Muscle of back (tissue), 13 donors: ENCODE measurements at places on chromosomes 6 and 20. TPM values are rescaled to one million over a fixed set of nuclear protein-coding genes. Genes with fewer than 3 reads are reported as not detected.

- no peak for DNase-seq
Measured at GRCh38 chr6:34393191-34393965, 909 bp upstream of the NUDT3 start.

Gene TTBK1
- polyA plus RNA-seq = not detected

DNA sequence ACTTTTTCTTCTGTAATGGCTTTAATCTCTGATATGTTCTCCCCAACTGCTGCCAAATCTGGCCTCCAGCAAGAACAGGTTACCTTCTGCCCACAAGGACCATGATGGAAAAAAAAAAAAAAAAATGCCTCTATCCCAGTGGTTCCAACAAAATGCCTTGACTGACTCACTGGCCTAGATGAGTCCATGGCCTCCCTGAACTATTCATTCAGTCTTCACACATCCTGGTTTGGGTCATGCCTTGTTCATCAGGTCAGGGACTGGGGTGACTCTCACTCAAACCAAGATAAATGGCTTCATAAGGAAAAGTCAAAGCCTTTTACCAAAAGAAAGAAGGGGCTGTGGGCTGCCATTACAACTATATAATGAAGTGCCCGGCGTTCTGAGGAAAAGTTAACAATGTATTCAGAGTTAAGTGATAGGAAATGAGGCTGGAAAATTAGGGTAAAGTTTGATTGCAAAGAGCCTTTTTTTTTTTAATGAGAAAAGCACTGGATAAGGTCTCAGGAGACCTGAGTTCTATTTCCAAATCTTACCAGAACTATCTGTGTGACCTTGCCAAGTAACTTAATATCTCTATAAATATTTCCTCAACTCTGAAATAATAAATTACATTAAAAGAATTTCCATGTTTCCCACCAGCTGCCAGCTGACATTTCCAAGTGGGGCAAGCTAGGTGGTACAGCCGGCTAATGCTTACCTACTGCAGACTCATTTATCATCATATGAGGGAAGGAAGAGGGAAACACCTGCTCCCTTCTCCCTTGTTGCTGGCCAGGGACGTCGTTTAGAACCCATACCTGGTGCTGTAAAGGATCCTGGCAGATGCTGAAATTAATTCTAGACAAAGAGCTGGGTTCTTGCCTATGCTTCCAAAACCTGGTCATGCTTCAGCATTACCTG lies 380.0 kb upstream of the MARCKS start:
- DNase-seq = no peak

Gene ZC2HC1B
- polyA plus RNA-seq = not detected

DNA sequence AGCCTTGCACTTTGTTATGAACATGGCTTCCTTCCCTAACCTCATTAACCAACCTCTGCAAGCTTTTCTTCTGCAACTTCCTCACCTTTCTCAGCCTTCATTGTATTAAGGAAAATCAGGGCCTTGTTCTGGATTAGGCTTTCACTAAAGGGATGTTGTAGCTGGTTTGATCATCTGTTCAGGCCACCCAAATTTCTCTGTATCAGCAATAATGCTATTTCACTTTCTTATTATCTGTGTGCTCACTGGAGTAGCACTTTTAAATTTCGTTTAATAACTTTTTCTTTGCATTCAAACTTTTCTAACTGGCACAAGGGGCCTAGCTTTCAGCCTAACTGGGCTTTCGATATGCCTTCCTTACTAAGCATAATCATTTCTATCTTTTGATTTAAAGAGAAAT lies 96.7 kb downstream of the GFRAL start:
- no peak for DNase-seq

Gene C20orf204
- polyA plus RNA-seq = 0.42 TPM

Gene OR2H1
- polyA plus RNA-seq = not detected

DNA sequence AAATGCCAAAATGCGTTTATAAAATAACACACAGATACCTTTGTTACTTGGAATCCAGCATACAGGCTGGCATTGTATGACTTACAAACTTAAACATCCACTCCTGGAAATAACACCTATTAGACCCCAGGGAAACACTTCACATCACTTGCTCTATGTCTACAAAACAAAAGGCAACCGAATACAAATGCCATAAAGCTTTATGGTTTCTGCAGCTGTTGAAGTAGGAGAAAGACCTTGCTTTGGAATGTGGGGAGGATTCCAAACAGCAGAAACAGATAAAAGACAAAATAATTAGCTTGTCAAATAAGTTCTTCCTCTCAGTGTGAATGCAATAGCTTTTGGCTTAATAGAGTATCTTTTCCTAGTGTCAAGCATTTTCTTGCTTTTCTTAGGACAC lies 9.8 kb upstream of the AMD1 start:
- no peak for DNase-seq

Gene EFCAB8
- 0.16 TPM for polyA plus RNA-seq

DNA sequence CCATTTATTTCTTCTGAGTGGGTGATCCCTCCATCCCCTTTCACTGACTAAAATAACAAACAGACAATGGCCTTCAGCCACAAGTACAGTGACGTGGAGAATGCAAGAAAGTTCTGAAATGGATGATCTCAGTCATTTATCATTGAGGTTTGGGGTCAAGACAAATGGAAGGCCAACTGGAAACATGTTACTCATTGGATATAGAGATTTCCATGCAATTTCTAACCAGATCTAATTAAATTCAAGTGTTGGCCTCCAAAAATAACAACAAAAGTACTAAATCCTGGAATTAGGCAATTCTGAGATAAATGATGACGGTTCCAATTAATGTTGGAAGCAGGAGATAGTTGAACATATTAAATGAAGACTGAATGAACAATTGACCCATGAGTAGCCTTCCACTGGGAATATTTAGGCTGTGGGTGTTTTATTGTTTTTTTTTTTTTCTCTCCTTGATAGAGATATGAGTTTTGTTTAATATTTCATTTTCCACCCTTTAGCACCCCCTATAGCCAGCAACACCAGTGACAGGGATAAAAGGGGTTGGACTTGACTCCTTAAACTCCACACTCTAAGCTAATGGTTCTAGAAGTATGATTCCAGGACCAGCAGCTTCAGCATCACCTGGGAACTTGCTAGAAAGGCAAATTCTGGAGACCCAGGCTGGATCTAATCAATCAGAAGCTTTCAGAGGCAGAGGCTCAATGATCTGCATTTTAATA lies 112.8 kb downstream of the BCAS1 start:
- DNase-seq = no peak

Gene CTAGE9
- polyA plus RNA-seq = not detected

DNA sequence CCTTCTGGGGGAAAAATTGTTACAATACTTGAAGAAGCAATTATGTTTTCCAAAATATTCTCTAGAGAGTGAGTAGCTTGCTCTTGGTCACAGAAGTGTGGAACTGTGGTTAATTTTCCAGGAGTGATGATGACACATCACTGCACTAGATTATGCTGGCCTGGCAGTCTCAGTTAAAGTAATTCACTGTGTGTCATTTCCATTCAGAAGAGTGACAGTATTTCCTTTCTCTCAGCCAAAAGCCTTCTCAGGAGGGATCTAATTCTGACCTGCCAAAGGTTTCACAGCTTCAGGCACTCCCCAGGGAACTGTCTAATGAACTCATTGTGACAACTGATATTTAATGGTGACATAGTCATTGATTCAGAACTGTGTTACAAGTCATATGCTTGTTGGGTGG lies 517.5 kb downstream of the TBC1D32 start:
- no peak for DNase-seq

GRCh38 chr20:40863355-40863919 lies 165.2 kb upstream of the TOP1 start:
- DNase-seq = no peak

GRCh38 chr6:112752791-112753190 lies 405.7 kb downstream of the RFPL4B start:
- no peak for DNase-seq

DNA sequence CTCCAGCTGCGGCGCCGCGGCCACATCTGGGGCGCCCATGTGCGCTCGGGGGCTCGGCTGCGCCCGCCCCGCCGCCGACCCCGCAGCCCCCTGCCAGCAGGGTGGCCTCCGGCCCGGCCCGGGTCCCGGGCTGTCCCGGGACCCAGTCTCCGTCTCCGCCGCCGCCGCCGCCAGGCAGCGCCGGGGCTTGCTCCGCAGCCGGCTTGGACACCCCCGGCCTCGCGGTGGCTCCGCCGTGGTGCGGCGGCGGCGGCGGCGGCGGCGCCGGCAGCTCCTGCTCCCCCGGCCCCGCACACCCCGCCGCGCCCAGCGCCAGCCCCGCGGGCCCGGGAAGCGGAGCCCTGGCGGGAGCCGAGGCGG lies 219 bp downstream of the ISM1 start:
- no peak for DNase-seq

- DNase-seq = peak; percentile 40
Measured at GRCh38 chr6:141028791-141029280, 1103.9 kb upstream of the GJE1 start.

Gene DNAH8
- 3.1 TPM for polyA plus RNA-seq

- DNase-seq = no peak
Measured at GRCh38 chr20:481167-481566, 18.8 kb upstream of the TBC1D20 start.

GRCh38 chr6:1860756-1861348 lies 251.1 kb downstream of the FOXC1 start:
- no peak for DNase-seq

DNA sequence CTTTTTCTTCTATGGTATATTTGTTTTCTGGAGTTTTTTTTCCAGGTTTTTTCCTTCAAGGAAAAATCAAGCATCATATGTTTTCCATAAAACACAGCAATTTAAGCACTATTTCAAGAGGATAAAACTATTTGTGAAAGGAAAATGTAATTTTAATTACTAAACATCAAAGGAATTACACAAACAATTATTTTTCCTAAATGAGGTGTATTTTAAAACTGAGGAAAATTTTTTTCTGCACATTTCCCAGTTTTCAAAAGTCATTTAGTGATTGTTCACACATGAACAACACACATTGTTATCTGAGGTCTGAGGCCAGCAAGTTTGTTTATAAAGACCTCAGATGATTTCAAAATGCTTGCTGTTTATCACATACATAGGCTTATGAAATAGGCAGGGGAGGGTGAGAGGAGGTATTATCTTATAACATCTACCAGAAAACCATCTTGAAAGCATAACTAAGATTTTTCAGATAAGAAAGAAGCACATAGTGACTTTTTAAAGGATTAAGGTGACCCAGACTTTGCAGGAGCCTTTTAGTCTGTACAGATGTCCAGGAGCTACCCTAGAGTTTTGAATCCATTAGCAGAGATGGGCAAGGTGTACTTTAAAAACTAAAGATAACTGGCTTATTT lies 381.6 kb downstream of the GJA1 start:
- DNase-seq = no peak

GRCh38 chr6:72956272-72956671 lies 269.0 kb downstream of the KHDC1L start:
- DNase-seq = no peak

DNA sequence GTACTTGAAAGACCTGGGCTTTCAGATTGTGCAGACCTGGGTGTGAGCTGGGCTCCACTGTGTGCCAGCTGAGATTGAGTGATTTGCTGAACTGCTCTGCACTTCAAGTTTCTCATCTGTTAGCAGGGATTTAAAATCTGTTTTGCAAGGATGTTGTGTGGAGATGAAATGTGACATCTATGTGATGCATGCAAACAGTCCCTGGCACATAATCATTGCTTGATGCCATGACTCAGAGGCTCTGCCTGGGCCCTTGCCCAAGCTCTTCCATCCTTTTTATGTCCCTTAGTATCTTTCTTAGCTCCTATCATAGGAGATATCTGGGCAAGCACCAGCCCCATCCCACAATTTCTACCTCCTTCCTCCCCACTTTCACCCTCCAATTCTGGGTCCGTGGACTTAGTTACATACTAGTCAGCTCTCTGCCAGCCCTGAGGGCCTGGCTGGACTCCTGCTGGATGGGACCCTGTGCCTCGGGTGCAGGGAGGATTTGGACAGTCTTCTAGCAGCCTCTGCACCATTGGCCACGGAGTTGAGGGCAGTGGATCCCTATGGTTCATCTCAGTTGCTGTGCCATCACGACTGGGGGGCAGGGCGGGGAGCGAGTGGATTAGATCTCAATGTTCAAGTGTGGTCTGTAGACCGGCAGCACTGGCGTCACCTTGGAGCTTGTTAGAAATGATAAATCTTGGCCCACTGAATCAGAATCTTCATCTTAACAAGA lies 103.6 kb downstream of the MAP3K7 start:
- no peak for DNase-seq

GRCh38 chr6:89862698-89863097 lies 31.6 kb upstream of the GJA10 start:
- DNase-seq = no peak

- DNase-seq = no peak
Measured at GRCh38 chr6:89775150-89775549, 44.4 kb downstream of the MDN1 start.

Gene CGAS
- polyA plus RNA-seq = 5.2 TPM

Gene MYBL2
- 26.4 TPM for polyA plus RNA-seq

GRCh38 chr20:41507436-41507835 lies 110.7 kb downstream of the CHD6 start:
- no peak for DNase-seq

GRCh38 chr6:123402052-123402451 lies 234.7 kb downstream of the TRDN start:
- no peak for DNase-seq

Gene PI16
- 15.3 TPM for polyA plus RNA-seq

Gene EEF1A1
- polyA plus RNA-seq = 24,077 TPM

- DNase-seq = no peak
Measured at GRCh38 chr6:80547827-80548226, 441.4 kb downstream of the BCKDHB start.

GRCh38 chr6:28139860-28140543 lies 1.7 kb upstream of the ZKSCAN8 start:
- no peak for DNase-seq

GRCh38 chr20:47576516-47577033 lies 74.9 kb downstream of the NCOA3 start:
- DNase-seq = peak; percentile 96

- no peak for DNase-seq
Measured at GRCh38 chr20:19928328-19929011, 88.7 kb upstream of the NAA20 start.

Gene XKR7
- polyA plus RNA-seq = 0.07 TPM

Gene SPAG4
- polyA plus RNA-seq = 6.9 TPM

GRCh38 chr20:58753267-58753921 lies 60.8 kb downstream of the NPEPL1 start:
- no peak for DNase-seq

DNA sequence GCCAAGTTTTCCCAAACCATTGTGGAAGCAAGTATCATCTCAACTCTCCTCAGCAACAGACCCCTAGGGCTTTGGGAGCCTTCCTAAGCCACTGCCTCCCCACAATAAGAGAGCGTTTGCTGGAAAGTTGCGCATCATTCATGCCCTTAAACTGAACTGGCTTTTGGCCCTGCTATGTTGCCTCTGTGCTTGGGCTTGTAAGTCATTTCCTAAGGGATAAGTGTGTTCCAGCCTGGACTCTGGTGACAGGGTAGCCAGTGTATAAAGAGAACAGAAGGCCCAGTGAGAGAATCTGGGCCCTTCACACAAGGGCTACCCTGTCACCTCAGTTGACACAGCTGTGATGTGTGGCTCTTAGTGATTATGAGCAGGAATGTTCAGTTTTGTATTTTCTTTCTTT lies 77.8 kb downstream of the COL9A1 start:
- DNase-seq = no peak

Gene RBPJL
- polyA plus RNA-seq = 0.14 TPM

Gene PTCRA
- polyA plus RNA-seq = not detected
